ENCODE measurements at places on chromosomes 4 and X.

GRCh38 chr4:3307060-3307459, 14.2 kb downstream of the RGS12 start:
- DNase-seq = no peak

DNA sequence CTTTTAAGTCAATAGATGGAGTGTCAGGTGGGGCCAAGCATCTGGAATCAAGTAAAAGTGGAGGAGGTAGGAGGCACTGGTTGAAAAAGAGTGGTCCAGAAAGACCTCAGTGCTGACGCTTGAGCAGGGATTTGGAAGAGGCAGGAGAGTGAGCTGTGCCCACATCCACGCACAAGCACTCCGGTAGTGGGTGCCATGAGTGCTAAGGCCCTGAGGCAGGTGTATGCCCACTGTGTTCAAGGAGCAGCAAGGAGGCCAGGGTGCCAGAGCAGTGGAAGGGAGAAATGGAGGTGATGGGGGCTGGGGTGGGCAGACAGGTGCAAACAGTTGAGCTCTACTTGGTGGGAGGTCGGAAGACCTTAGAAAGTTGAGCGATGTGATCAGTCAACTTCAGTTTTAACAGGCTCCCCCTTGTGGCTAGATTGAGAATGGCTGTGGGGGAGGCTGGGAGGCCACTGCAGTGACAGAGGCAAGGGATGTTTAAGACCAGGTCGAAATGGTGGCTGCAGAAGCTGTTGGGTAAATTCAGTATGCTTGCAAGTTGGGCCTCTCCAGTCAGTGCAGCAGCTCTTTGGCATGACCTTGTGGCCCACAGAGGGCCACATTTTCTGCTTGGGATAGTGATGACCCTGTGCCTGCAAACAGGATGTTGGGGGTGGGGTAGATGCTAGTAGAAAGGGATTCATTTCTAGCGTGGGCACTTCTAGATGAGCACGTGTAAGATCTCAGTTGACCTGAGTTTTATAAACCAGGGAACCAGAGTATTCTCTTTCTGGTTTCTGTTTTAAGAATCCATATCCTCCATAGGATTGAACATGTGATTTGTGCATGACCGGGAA, 12.7 kb downstream of the TKTL1 start:
- DNase-seq = peak; percentile 31

- DNase-seq = no peak
Observed at GRCh38 chr4:47816748-47817147, 21.1 kb downstream of the CORIN start.

DNA sequence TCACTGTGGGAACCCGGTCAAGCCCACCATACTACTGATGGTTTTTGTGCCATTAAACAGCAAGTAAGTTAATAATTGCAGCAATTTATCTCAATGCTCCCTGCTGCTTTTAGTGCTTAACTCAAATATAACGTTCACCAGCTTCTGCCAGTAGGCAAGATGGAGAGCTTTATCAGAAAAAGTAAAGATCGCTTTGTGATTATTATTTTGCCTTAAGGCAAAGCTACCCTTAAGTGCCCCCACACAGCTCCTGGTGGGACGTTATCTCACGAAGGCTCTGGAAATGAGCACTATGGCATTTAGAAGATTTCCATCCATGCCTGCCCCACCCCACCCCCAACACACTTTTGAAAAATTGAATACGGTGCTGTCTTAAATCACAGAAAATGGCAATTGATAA, 59.4 kb downstream of the KDR start:
- DNase-seq = no peak

Measured in H54 (cell line).